Caco-2 (cell line): ENCODE measurements at places on chromosomes 1 and 21. TPM values are rescaled to one million over a fixed set of nuclear protein-coding genes. Genes with fewer than 3 reads are reported as not detected.

- peaks cover 7% of the 10 kb centered on the region; the same call in 1 of the 2 replicates for H3K4me1 ChIP-seq
- no peak overlapping the region for H3K27ac ChIP-seq
- DNase-seq = no peak
- no peaks in the 10 kb centered on the region for H3K36me3 ChIP-seq
- H3K27me3 ChIP-seq = no peaks in the 10 kb centered on the region
- no peak overlapping the region for H3K4me3 ChIP-seq
Observed at GRCh38 chr1:229579059-229579673, 20.7 kb upstream of the ABCB10 start.

GRCh38 chr1:115323366-115324004 is 14.6 kb downstream of the NGF start:
- no peaks in the 10 kb centered on the region for H3K27me3 ChIP-seq
- H3K27ac ChIP-seq = no peak overlapping the region
- H3K4me3 ChIP-seq = no peak overlapping the region
- H3K4me1 ChIP-seq = no peaks in the 10 kb centered on the region

DNA sequence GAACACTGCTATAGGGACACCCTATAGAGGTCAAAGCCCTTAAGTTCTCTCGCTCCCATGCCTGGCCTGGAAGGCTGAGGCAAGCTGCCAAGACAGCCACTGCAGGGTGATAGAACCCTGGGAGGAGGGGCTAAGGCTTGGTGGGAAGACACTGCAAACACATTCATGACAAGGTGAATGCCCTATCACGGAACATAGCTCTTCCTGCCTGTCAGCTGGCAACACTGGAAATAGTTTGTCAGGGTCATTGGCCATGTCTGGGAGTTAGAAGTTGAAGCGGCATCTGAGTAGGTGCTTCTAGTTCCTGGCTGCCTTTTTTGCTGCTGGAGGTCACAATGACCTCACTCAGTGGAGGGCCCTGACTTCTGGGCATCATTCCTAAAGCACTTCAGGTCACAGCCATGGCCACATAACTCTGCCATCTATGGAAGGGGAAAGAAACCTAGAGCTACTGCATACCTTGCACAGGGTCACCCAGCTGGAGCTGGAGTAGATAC is 4.2 kb downstream of the FABP3 start:
- peaks cover 24% of the 10 kb centered on the region for H3K4me1 ChIP-seq
- no peak overlapping the region for H3K27ac ChIP-seq
- no peak for DNase-seq
- no peaks in the 10 kb centered on the region for H3K36me3 ChIP-seq
- H3K27me3 ChIP-seq = no peaks in the 10 kb centered on the region
- H3K4me3 ChIP-seq = no peak overlapping the region

The PRAMEF8 gene
- not detected in 2 replicates for total RNA-seq

The ITLN2 gene
- 0.93 and 1.3 TPM in 2 replicates for total RNA-seq

DNA sequence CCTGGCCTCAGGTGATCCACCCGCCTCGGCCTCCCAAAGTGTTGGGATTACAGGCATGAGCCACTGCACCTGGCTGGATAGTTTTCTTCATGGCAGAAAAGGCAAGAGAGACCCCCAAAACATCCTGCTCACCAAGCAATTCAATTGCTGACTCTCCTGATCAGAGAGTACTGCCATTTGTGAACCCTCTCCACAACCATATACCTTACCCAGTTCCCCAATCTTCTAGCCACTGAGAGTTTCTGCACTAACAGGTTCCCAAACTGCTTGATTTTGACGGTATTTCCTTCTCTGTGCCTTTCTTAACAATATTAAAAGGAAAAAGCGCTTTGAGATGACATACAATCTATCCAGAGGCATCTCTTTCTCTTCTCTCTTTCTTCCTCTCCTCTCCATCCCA is 39.9 kb upstream of the MUTYH start:
- H3K4me1 ChIP-seq = no peaks in the 10 kb centered on the region
- H3K36me3 ChIP-seq = no peaks in the 10 kb centered on the region
- no peak overlapping the region for H3K4me3 ChIP-seq

DNA sequence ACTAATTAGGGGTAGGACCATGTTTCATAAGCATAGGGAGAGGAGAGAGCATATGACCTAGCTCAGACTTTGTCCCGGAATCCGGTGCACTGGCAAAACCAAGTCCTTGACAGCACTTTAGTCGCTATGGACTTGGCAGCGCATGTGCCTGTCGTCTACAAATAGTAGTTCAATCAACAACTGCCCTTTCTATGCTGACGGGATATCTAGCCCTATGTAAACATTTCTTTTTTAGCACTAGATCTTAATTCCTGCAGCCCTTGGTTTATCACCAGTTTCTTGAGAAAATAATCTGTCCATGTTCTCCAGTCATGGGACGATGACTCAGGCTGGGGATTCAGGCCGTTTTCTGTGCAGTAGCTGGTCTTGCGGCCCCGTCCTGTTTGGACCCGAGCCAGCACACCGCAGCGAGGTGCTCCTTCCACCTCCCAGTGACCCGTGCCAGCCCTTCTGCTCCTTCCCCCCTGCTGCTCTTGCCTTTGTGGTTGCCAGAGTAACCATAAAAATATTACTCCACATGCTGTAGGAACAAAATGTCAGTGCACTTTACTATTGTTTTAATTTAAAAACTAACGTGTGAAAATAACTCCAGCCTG is 8.6 kb upstream of the MT1HL1 start:
- no peak overlapping the region for H3K27ac ChIP-seq
- no peaks in the 10 kb centered on the region for H3K27me3 ChIP-seq
- H3K4me1 ChIP-seq = no peaks in the 10 kb centered on the region
- no peak overlapping the region for H3K4me3 ChIP-seq

The RHOU gene
- total RNA-seq = 17.4 and 18.5 TPM in 2 replicates

- no peaks in the 10 kb centered on the region for H3K27me3 ChIP-seq
- H3K4me1 ChIP-seq = peaks cover 6% of the 10 kb centered on the region; the same call in 1 of the 2 replicates
Observed at GRCh38 chr21:44088401-44088780, 18.8 kb upstream of the PWP2 start.

The PALMD gene
- 0.28 TPM in 1 of 2 replicates, not detected in the other for total RNA-seq

The WNT4 gene
- 0.21 and 0.79 TPM in 2 replicates for total RNA-seq

The IPP gene
- total RNA-seq = 7.6 and 7.9 TPM in 2 replicates

- no peak overlapping the region for H3K4me3 ChIP-seq
- H3K36me3 ChIP-seq = no peaks in the 10 kb centered on the region
- no peaks in the 10 kb centered on the region for H3K4me1 ChIP-seq
Observed at GRCh38 chr1:14810595-14811361, 212.3 kb downstream of the KAZN start.

The ZNF678 gene
- total RNA-seq = 10.5 and 10.7 TPM in 2 replicates

The MROH7 gene
- 0.30 TPM in 1 of 2 replicates, not detected in the other for total RNA-seq

- H3K4me3 ChIP-seq = no peak overlapping the region
- no peaks in the 10 kb centered on the region for H3K27me3 ChIP-seq
- no peak overlapping the region for H3K27ac ChIP-seq
- H3K4me1 ChIP-seq = peaks cover 6% of the 10 kb centered on the region
- H3K36me3 ChIP-seq = no peaks in the 10 kb centered on the region
Observed at GRCh38 chr1:203121186-203122015, 6.1 kb upstream of the ADORA1 start.

- H3K27ac ChIP-seq = no peak overlapping the region
- no peak overlapping the region for H3K4me3 ChIP-seq
- no peaks in the 10 kb centered on the region for H3K27me3 ChIP-seq
- peaks cover 1% of the 10 kb centered on the region for H3K36me3 ChIP-seq
Observed at GRCh38 chr1:167409183-167409582, 109.1 kb downstream of the CD247 start.

The RGS18 gene
- not detected in 2 replicates for total RNA-seq

DNA sequence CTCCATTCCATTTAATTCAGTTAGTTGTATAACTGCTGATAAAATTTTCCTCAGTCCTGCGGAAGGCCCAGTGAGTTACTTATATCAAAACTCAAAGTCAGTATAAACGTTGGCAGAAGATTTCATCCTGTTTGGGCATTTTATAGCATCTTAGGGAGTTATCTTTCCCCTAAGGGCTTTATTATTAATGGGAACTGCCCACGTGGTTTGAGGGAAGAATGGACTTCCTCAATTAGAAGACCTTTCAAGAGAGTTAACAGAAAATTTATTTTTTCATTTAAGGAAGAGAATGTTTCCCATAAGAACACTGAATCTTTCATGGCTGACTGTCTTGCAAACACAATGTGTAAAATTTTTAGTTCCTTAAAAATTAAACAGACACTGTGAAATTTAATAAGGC is 400.1 kb downstream of the NEGR1 start:
- no peak for DNase-seq
- H3K27ac ChIP-seq = no peak overlapping the region
- H3K27me3 ChIP-seq = no peaks in the 10 kb centered on the region
- H3K4me3 ChIP-seq = no peak overlapping the region

- no peaks in the 10 kb centered on the region for H3K4me1 ChIP-seq
- DNase-seq = no peak
- no peak overlapping the region for H3K4me3 ChIP-seq
- no peaks in the 10 kb centered on the region for H3K36me3 ChIP-seq
- no peaks in the 10 kb centered on the region for H3K27me3 ChIP-seq
- H3K27ac ChIP-seq = no peak overlapping the region
Observed at GRCh38 chr1:233587958-233588799, 25.7 kb upstream of the KCNK1 start.

GRCh38 chr1:34870395-34870794 is 10.8 kb upstream of the SMIM12 start:
- no peaks in the 10 kb centered on the region; the same call in 1 of the 2 replicates for H3K4me1 ChIP-seq
- no peak overlapping the region for H3K4me3 ChIP-seq
- H3K36me3 ChIP-seq = no peaks in the 10 kb centered on the region
- no peaks in the 10 kb centered on the region; the same call in 1 of the 2 replicates for H3K27me3 ChIP-seq
- no peak overlapping the region for H3K27ac ChIP-seq
- DNase-seq = no peak

DNA sequence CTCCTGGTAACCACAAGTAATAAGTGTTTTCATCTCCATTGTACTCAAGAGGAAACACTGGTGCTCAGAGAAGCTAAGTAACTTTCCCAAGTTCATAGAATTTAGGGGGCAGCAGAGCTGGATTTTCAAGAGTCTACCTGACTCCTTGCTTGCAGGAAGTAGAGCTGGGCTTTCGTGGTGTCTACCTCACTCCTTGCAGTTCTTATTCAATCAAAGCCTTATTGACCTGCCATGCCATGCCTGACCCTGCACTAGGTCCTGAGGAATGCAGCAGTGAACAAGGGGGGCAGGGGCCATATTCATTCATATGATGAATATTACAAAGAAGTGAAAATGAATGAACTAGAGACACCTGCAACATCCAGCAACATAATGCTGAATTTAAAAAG is 93.3 kb downstream of the GLIS1 start:
- no peak overlapping the region for H3K4me3 ChIP-seq
- no peak overlapping the region for H3K27ac ChIP-seq
- H3K36me3 ChIP-seq = no peaks in the 10 kb centered on the region
- no peaks in the 10 kb centered on the region for H3K27me3 ChIP-seq
- no peak for DNase-seq

- no peak for DNase-seq
- peak within 1 kb of the TSS; percentile 92 for H3K4me3 ChIP-seq
- no peaks in the 10 kb centered on the region; the same call in none of the 2 replicates for H3K4me1 ChIP-seq
- no peaks in the 10 kb centered on the region for H3K36me3 ChIP-seq
- no peak within 1 kb of the TSS for H3K27ac ChIP-seq
- H3K27me3 ChIP-seq = no peaks in the 10 kb centered on the region
Observed at GRCh38 chr1:86914601-86914997, at the start of gene HS2ST1. TSS of gene HS2ST1 (plus strand) at chr1:86914635.

The XCL1 gene
- total RNA-seq = 3.4 and 3.9 TPM in 2 replicates

GRCh38 chr1:85315789-85316188 is 39.4 kb upstream of the BCL10 start:
- H3K27ac ChIP-seq = no peak overlapping the region
- no peaks in the 10 kb centered on the region for H3K27me3 ChIP-seq
- DNase-seq = no peak
- no peaks in the 10 kb centered on the region for H3K36me3 ChIP-seq
- H3K4me1 ChIP-seq = peaks cover 17% of the 10 kb centered on the region
- H3K4me3 ChIP-seq = no peak overlapping the region

DNA sequence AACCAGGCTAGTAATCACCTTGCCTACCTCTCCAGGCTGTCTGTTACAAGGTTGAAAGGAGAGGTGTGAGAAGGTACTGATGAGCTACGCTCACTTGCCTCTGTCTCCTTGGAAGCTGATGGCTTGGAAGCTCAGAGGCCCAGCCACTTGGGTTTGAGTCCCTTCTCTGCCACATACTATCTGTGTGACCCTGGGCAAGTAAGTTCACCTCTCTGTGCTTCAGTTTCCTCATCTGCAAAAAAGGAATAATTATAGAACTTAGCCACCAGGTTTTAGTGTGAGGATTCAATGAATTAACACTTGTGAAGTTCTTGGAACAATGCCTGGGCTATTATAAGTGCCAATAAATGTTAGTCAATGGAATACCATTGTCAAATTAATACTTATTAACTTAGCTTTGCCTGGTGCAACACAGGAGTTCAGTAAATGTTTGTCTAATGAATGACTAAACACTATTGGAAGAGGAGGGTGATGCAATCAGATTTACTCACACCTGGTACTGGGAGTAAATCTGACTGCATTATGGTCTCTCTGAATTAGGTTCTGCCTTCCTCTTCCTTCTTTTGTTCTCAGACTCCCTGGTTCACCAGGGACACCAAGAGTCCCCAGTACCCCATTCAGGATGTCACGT is 55.5 kb downstream of the TRABD2B start:
- H3K4me1 ChIP-seq = peaks cover 10% of the 10 kb centered on the region
- DNase-seq = peak; percentile 10
- no peaks in the 10 kb centered on the region for H3K27me3 ChIP-seq
- peak overlapping the region; percentile 77 for H3K27ac ChIP-seq
- no peaks in the 10 kb centered on the region for H3K36me3 ChIP-seq
- H3K4me3 ChIP-seq = no peak overlapping the region

GRCh38 chr1:82695443-82695842 is 894.7 kb downstream of the ADGRL2 start:
- H3K27me3 ChIP-seq = no peaks in the 10 kb centered on the region
- H3K36me3 ChIP-seq = no peaks in the 10 kb centered on the region

The SPRR5 gene
- total RNA-seq = not detected in 2 replicates

- no peaks in the 10 kb centered on the region for H3K27me3 ChIP-seq
- DNase-seq = no peak
- H3K4me3 ChIP-seq = no peak overlapping the region
- H3K36me3 ChIP-seq = no peaks in the 10 kb centered on the region
- H3K27ac ChIP-seq = no peak overlapping the region
Observed at GRCh38 chr1:100474834-100475233, 63.1 kb upstream of the GPR88 start.

DNA sequence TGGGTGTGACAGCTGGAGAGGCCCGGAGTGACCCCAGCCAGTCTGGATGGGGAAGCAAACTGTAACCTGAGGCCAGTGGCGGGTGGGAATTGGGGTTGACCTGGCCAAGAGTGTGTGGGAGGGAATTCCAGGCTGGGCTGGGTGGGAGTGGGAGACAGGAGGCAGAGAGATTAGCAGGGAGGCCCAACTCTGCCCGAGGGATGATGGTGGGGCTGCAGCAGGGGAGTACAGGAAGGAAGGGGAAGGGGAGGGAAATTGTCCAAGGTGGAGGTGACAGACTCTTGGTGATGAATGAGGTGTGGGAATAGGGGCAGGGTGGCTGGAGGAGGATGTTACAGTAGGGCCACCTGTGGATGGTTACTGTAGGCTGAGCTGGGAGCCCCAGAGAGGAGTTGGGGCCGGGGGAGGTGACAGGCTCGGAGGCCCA is 40.4 kb downstream of the HUNK start:
- no peaks in the 10 kb centered on the region for H3K36me3 ChIP-seq
- H3K27me3 ChIP-seq = no peaks in the 10 kb centered on the region
- no peak for DNase-seq
- no peak overlapping the region for H3K27ac ChIP-seq
- no peak overlapping the region for H3K4me3 ChIP-seq
- H3K4me1 ChIP-seq = peaks cover 58% of the 10 kb centered on the region

GRCh38 chr1:247442164-247442563 is 15.7 kb downstream of the OR2B11 start:
- no peaks in the 10 kb centered on the region for H3K27me3 ChIP-seq
- H3K4me1 ChIP-seq = no peaks in the 10 kb centered on the region
- no peak for DNase-seq
- H3K36me3 ChIP-seq = no peaks in the 10 kb centered on the region

The OR2W3 gene
- total RNA-seq = not detected in 2 replicates

The ATP6V1G3 gene
- total RNA-seq = 3.5 and 4.7 TPM in 2 replicates

GRCh38 chr21:15141261-15141970 is 76.6 kb upstream of the NRIP1 start:
- H3K4me1 ChIP-seq = peaks cover 44% of the 10 kb centered on the region
- H3K27ac ChIP-seq = peak overlapping the region; percentile 85
- H3K4me3 ChIP-seq = no peak overlapping the region

The FCER1G gene
- total RNA-seq = 1.5 and 2.6 TPM in 2 replicates
